Mesothelial cell of epicardium (in vitro differentiated cells): ENCODE measurements at places on chromosomes 13 and 19. TPM values are rescaled to one million over a fixed set of nuclear protein-coding genes. Genes with fewer than 3 reads are reported as not detected.
A peak's percentile ranks its signal among the peaks of the same experiment; 100 is the strongest.

The FAM216B gene
- not detected in 3 replicates for total RNA-seq

The STOML3 gene
- total RNA-seq, result not detected in 3 replicates

The ITGBL1 gene
- total RNA-seq, result 0.07 to 0.09 TPM in 2 of 3 replicates, not detected in the other

The FAM124A gene
- total RNA-seq, result 0.66 to 0.91 TPM (median 0.78 TPM) in 3 replicates

The ZNF492 gene
- not detected in 3 replicates for total RNA-seq

GRCh38 chr19:49544154-49544553 lies 16.4 kb downstream of the RCN3 start:
- DNase-seq, result no peak
- H3K27ac ChIP-seq, result no peak overlapping the region
- H3K4me1 ChIP-seq, result peaks cover 5% of the 10 kb centered on the region
- H3K36me3 ChIP-seq, result peaks cover 8% of the 10 kb centered on the region

- H3K4me3 ChIP-seq, result no peak overlapping the region
- no peak overlapping the region for H3K27ac ChIP-seq
- DNase-seq, result no peak
- no peaks in the 10 kb centered on the region for H3K27me3 ChIP-seq
These were observed 6.7 kb upstream of the TMPRSS9 start for GRCh38 chr19:2353159-2353886.

- H3K27ac ChIP-seq, result no peak overlapping the region
- H3K27me3 ChIP-seq, result peaks cover 2% of the 10 kb centered on the region
- no peaks in the 10 kb centered on the region for H3K4me1 ChIP-seq
- no peak overlapping the region for H3K4me3 ChIP-seq
- peaks cover 9% of the 10 kb centered on the region for H3K36me3 ChIP-seq
- no peak for DNase-seq
These were observed 19.2 kb upstream of the GRTP1 start for GRCh38 chr13:113383089-113383488.

DNA sequence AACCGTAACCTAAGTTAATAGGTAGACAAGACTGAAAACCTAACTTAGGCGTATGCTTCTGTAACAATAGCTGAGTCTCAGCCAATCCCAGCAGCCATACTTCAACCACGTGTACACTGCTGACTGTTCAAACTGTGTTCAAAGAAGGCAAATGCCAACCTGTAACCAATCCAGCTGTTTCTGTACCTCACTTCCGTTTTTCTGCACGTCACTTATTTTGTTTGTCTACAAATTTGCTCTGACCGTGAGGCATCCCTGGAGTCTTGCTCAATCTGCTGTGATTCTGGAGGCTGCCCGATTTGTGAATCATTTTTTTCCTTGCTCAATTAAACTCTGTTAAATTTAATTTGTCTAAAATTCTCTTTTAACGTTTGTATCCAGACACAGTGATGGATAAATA lies 59.2 kb downstream of the EDNRB start:
- peak overlapping the region; percentile 31 for H3K27ac ChIP-seq
- no peaks in the 10 kb centered on the region for H3K36me3 ChIP-seq
- no peak for DNase-seq
- H3K4me1 ChIP-seq, result peaks cover 39% of the 10 kb centered on the region
- H3K4me3 ChIP-seq, result no peak overlapping the region

- H3K27me3 ChIP-seq, result peaks cover 58% of the 10 kb centered on the region
- no peaks in the 10 kb centered on the region for H3K36me3 ChIP-seq
- H3K27ac ChIP-seq, result no peak within 1 kb of the TSS
- H3K4me3 ChIP-seq, result peak within 1 kb of the TSS; percentile 56
- H3K4me1 ChIP-seq, result peaks cover 11% of the 10 kb centered on the region
These were observed at the start of gene NPAS1 for GRCh38 chr19:47019431-47020041. Gene NPAS1 (plus strand): TSS chr19:47019837. CDS start chr19:47021048, 1,211 bp downstream.

GRCh38 chr19:34501339-34502320 lies 20.1 kb downstream of the WTIP start:
- H3K4me3 ChIP-seq, result no peak overlapping the region
- peaks cover 15% of the 10 kb centered on the region for H3K36me3 ChIP-seq
- no peaks in the 10 kb centered on the region for H3K27me3 ChIP-seq
- peaks cover 3% of the 10 kb centered on the region for H3K4me1 ChIP-seq
- DNase-seq, result peak; percentile 79

DNA sequence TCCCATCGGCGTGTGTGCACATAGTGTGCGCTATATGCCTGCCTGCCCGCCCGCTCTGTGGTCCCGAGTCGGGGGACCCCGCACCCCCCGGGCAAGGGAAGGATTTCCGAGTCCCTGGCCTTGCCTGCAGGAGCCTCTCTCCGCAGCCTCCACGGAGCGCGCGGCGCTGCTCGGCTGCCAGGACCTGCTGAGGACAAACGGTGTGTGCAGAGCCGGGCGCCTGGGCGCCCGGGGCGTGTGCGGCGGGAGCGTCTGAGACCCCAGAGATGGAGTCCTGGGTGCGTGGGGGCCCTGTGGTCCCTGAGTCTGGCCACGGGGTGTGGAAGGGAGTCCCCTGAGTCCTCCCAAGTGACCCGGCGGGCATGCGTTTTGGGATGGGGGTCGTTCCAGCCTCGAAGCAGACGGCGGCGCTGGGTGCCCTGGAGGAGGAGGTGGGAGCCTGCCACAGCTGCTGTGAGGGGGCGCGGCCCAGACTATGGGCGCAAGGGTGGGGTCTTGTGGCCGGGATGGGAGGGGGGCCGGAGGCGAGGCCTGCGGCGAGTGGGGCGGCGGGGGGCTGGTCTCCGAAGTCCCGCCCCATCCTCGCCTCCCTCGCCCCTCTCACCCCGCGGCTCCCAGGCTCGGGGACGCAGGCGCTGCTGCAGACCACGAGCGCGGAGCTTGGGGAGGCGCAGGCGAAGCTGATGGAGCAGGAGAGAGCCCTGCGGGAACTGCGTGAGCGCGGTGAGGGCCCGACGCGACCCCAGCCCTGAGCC lies 25.3 kb downstream of the CLEC4M start:
- H3K4me3 ChIP-seq, result peak overlapping the region; percentile 67
- H3K36me3 ChIP-seq, result no peaks in the 10 kb centered on the region
- peaks cover 6% of the 10 kb centered on the region for H3K27me3 ChIP-seq
- DNase-seq, result peak; percentile 31

DNA sequence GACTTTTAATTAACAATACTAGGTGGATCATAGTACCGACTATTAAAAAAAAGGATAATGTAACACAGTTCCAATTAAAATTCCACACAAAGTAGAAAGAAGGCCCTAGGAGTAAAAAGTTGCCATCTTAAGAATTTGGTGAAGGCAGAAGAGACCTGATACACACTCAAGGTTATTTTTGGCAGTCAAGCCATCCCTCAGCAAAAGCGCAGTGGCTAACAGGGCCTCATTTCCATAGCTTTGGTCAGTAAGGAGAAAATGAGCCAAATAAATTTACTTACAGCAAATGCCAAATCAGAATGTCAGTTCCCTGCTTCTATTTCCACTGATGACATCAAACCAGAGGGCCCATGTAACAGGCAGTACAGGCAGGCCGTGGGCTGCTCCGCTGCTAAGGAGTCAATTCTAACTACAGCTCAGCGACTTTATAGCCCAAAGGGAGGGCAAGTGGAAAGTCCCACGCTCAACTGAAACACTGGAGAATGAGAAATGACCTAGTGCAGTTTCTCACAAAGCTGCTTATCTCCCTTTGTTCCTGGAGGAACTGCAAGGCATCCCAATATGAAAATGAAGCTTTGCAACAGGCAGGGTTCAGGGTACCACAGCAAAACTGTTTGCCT lies 6.3 kb downstream of the ARGLU1 start:
- peak overlapping the region; percentile 76 for H3K27ac ChIP-seq
- peaks cover 13% of the 10 kb centered on the region for H3K36me3 ChIP-seq
- no peak overlapping the region for H3K4me3 ChIP-seq
- peaks cover 62% of the 10 kb centered on the region for H3K4me1 ChIP-seq
- no peaks in the 10 kb centered on the region for H3K27me3 ChIP-seq
- DNase-seq, result no peak

- H3K27me3 ChIP-seq, result no peaks in the 10 kb centered on the region
- H3K4me3 ChIP-seq, result no peak overlapping the region
These were observed 4.9 kb upstream of the ESD start for GRCh38 chr13:46801858-46802257.

DNA sequence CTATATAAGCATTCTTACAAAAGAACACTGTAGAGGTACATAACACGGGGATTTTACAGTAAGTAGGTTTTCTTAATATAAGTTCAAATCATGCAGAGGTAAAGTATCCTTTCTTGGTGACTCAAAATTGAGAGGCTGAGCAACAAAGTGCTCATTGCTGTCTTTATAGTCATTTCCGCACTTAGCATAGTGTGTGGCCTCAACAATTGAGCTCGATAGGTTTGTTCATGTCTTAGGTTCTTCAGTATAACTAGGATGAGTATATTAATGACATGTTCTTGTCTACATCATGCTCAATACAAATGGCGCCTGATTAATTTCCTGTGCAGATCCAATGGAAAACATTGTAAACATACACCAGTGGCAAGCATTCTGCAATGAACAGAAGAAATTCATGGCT lies 1.4 kb downstream of the WDFY2 start:
- DNase-seq, result no peak

DNA sequence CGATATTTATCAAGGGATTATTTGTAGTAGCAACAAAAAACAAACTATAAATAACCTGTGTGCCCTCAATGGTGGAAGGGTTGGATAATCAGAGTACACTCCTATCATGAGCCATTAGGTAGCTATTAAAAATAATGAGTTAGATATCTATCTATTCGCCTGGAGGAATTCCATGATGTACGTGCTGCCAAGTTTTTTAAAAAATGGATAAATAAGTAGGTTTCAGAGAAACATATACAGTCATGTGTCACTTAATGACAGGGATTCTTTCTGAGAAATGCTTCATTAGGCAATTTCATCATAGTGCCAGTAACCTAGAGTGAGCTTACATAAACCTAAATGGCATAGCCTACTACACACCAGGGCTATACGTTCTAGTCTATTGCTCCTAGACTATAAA lies 6.2 kb upstream of the OR1I1 start:
- DNase-seq, result no peak
- H3K27me3 ChIP-seq, result no peaks in the 10 kb centered on the region
- no peak overlapping the region for H3K4me3 ChIP-seq
- H3K4me1 ChIP-seq, result peaks cover 2% of the 10 kb centered on the region
- no peaks in the 10 kb centered on the region for H3K36me3 ChIP-seq

DNA sequence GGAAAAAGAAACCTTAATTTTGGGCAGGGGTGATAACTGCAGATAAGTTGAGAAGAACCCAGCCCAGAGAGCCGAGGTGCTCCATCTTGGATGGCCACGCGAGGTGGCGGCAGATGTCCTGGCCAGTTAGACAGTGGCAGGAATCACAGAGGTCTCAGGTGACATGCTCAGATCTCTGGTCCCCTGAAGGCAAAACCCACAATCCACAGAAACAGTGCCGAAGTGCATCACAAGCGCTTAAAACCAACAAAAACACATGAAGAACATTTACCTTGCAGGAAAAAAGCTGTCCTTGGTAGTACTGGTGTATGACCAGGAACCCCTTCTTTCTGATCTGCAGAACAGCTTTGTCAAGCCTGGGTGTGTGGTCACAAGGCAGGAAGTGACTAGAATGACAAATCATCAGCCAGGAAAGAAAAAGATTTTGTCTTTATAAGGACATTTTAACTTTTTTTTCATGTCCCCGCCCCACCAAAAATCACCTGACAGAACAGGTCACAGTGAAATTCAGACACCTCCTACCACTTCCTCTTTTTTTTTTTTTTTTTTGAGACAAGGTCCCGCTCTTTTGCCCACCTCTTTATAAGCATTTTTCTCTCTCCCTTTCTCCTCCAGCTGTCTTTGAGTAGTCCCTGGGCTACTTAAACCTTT lies at the start of gene LCP1:
Gene LCP1 (minus strand): TSS at position 338 of the 651 bp plus-strand sequence. CDS start 22,515 bp downstream, outside the sequence.
- H3K27ac ChIP-seq, result no peak within 1 kb of the TSS
- H3K27me3 ChIP-seq, result no peaks in the 10 kb centered on the region
- no peaks in the 10 kb centered on the region for H3K36me3 ChIP-seq

- H3K27me3 ChIP-seq, result peaks cover 60% of the 10 kb centered on the region
- no peaks in the 10 kb centered on the region for H3K36me3 ChIP-seq
- no peaks in the 10 kb centered on the region for H3K4me1 ChIP-seq
- DNase-seq, result no peak
These were observed 4.6 kb upstream of the LYPD5 start for GRCh38 chr19:43806848-43807247.

DNA sequence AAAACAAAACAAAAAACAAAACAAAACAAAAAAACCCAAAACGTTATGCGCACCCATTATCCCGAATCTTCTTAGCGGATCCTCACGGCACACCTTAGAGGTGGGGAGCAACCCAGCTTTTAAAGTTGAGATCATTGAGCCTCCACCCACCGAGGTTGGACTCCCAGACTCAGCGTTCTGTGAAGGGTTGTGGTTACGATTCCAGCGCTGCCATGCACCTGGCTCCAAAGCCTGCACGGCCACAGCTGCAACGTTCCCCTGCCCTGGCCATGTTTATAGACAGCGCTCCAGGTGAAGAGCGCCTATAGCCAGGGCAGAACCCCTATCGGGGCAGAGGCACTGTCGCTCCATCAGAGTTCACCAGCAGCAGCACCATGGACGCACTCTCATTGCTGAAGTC lies 18.7 kb upstream of the LILRA2 start:
- no peak for DNase-seq
- no peak overlapping the region for H3K27ac ChIP-seq
- peaks cover 4% of the 10 kb centered on the region for H3K36me3 ChIP-seq
- H3K4me1 ChIP-seq, result no peaks in the 10 kb centered on the region

GRCh38 chr13:99361197-99361596 lies 54.0 kb upstream of the GPR183 start:
- H3K27me3 ChIP-seq, result no peaks in the 10 kb centered on the region
- H3K36me3 ChIP-seq, result peaks cover 22% of the 10 kb centered on the region
- DNase-seq, result no peak
- H3K4me1 ChIP-seq, result peaks cover 9% of the 10 kb centered on the region

- no peak overlapping the region for H3K4me3 ChIP-seq
- H3K36me3 ChIP-seq, result peaks cover 10% of the 10 kb centered on the region
- DNase-seq, result no peak
- no peak overlapping the region for H3K27ac ChIP-seq
- H3K27me3 ChIP-seq, result peaks cover 25% of the 10 kb centered on the region
These were observed 5.1 kb downstream of the KLK6 start for GRCh38 chr19:50964266-50964665.

DNA sequence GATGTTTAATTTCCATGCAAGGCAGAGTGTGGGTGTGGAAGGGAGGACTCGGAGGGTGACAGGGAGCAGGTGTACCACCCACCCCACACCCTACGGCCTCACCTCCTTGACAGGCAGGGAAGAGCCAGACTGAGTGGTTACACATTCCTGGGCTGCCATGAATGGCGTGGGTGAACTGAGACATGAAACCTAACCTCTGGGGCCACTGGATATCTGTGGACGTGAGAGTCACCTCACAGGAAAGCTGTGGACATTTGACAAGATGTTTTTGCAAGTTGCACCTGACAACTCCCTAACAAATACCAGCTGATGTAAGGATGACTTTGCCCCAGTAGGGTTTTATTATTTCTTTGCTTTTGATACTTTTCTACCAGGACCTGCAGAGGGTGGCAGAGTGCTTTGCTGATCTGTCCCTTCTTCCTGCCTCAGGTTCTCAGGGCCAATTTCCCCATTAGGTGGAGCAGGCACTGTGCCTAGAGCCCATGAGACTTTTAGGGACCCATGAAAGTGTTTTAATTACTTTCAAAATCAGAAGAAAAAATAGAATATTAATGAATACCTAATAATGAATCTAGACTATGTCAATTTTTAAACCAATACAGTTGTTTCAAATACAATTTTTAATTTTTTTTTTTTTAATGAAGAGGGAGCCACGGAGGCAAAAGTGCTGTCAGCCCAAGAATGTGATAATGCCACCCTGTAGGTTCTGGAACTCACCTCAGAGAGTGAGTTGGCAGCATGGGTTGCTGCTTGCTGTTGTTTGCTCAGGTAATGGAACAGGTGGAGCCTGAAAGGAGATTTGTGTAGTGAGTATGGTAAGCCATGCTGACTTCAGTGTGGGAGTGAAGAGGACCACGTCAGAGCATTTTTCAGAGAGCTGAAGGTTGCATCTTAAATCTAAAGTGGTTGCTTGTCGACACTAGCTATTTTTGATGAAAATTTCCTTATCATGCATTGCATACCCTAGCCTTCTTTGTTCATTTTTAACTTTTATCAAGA lies 58.0 kb upstream of the CYSLTR2 start:
- peaks cover 17% of the 10 kb centered on the region for H3K4me1 ChIP-seq
- H3K27me3 ChIP-seq, result no peaks in the 10 kb centered on the region
- DNase-seq, result peak; percentile 52
- peaks cover 10% of the 10 kb centered on the region for H3K36me3 ChIP-seq
- no peak overlapping the region for H3K4me3 ChIP-seq
- no peak overlapping the region for H3K27ac ChIP-seq
